ENCODE measurements at places on chromosomes 3 and 15. TPM values are rescaled to one million over a fixed set of nuclear protein-coding genes. Genes with fewer than 3 reads are reported as not detected.

- no peak for DNase-seq
Observed at GRCh38 chr3:13401149-13401548, 19.0 kb downstream of the NUP210 start.

- no peak for DNase-seq
Observed at GRCh38 chr3:58178528-58179234, 32.1 kb downstream of the DNASE1L3 start.

Gene SLC15A2
- total RNA-seq: 2.2 TPM

DNA sequence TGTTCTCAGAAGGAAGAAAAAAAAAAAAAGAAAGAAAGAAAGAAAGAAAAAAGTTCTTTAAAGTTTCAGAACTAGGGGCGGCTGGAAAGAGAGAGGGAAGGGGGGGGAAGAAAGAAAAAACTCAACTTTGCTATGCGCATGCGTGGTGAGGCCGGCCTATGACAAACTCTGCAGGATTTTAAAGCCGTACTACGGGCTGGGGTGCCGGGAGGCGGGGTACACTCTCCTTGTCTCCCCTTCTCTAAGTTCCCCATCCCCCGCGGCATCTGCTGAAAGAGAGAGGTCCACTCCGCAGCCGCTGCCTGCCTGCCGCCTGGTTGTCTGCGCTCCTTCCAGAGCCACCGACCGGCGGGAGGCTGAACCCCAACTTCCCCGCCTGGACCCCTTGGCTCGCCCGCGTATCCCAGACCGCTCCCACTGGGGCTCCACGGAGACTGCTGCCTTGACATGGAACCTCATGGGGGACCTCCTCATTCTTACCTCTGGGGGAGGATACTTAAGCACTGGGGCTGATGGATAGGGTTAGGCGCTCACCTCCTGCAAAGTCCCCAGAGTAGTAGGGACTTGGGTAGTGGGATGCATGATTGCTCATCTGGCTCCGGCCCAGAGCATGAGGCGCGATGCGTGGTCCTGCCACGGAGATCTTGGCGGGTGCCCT lies 1.4 kb upstream of the WNT5A start:
- no peak for DNase-seq

DNA sequence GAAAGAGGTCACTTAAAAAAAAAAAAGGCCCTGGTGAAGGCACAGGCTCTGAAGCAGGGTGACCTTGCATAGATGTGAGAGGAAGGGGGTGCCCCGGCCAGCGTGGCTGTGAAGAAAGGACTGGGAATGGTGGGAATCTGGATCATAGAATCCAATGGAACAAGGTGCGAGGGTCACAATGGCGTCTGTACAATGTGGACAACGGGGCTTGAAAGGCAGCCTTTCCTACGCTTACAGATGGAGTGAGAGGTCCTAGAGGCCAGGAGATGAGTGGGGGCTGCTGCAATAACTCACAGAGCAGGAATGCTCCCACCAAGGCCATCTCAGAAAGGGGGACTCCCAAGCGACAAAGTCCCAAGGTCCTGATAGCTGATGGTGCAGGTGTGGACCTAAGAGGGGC lies 162.2 kb downstream of the ATP10A start:
- no peak for DNase-seq

DNA sequence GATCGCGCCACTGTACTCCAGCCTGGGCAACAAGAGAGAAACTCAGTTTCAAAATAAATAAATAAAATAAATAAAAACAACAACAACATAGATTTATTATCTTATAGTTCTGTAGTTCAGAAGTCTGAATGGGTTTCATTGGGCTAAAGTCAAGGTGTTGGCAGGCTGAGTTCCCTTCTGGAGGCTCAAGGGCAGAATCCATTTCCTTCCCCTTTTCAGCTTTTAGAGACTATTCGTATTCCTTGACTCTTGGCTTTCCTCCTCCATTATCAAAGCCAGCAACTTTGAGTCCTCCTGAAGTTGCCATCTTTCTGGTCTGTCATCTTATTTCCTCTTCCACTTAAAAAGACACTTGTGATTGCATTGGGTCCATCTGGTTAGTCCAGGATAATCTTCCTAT lies 12.1 kb downstream of the BLM start:
- DNase-seq: no peak

GRCh38 chr15:25783607-25784540 lies 79.3 kb downstream of the ATP10A start:
- DNase-seq: no peak

DNA sequence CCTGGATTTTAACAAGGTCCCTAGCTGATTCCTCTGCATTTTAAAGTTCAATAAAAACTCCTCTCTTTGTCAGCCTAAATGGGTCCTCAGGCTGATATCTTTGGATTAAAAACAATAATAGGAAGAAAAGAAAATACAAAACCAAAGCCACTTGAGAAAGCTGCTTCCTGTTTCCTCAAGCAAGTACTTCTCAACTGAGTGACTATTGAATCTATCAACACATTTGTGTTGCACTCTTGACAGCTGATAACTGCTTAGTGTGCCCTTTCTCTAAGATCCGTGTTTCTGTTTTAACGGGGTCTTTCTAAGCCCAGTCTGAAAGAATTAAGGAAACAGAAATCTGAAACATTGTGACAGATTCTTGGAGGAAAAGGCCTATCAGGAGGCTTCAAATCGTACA lies 410.7 kb downstream of the GRM7 start:
- no peak for DNase-seq

DNA sequence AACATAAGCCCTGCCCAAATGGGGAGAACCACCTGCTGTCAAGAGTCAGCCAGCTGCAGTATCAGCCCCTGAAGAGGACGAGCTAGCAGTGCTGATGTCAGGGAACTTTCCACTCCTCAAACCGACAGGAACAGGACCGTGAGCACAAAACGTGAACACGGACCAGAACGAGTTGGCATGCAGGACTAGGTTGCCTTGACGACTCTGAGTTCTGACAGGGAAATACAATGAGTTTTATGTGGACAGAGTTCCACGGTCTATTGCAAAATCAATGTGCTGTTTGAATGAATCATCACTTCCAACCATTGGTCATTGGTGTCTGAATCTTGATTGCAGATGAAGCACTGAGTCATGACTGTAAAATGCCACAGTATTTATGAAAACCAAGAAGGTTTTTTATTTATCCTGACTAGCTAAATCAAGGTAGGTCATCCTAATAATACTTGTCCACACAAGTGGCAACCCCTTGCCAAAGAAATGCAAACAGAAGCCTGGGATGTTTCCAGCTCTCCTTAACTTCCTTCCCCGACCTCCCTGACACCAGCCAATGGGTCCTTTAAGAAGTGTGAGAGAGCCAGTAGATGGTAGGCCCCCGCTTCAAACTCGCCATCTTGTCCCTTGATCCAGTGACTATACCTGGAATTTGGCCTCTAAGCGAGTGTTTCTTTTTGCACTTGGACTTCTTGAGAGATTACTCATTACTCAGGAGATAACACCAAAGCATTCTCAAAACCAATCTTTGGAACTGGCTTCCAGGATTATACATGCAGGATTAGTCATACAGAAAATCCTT lies 119.6 kb downstream of the ASB7 start:
- no peak for DNase-seq

- DNase-seq: no peak
Observed at GRCh38 chr3:145055375-145056076, 1083.9 kb downstream of the DIPK2A start.

DNA sequence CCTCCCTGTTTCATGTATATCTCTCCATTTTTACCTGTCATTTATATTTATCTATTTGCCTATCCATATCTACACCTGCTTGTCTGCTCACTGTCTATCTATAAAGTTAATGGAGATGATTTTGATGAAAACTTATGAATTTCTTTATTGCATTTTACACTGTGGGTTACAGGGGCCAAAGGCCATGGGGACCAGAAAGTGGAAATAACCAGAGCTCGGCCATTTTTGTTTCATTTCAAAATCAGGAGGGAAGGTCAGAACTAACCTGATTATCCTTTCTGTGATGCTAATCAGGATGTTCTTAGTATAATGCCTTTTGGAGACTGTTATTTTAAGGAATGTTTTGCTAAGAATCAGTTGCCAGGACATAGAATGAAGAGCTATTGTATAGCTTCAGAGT lies 147.2 kb downstream of the LPP start:
- DNase-seq: no peak

- DNase-seq: no peak
Observed at GRCh38 chr15:90570643-90571042, 40.9 kb downstream of the CRTC3 start.

DNA sequence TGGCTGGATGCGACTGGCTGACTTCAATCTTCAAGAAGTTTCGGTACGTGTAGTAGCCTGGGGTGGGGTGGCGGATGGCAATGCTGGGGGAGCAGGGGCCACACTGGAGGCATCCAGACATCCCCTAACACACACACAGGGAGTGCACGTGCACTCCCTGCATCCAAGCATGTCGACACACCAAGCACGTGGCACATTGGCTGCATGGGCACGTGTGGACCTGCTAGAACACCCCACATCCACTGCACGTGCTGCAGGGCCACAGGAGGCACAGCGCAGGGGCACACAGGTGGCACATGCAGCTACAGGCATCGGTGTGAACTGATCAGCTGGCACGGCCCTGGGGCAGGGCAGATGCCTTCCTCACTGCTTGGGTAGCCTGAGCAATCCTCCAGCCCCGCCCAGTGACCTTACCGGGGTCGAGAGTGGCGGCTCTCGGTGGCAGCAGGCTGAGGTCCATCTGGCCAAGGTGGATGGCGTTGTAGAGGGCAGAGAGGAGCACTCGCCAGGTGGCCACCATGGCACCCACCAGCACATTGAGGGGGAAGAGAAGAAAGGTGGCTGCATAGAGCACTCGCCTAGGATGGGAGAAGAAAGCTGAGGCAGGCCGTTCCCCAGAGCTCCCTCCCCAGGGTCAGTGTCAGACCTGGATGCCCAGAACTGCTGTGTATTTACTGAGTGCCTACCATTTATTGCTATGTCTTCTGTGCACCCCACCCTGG lies 7.5 kb downstream of the ISLR start:
- no peak for DNase-seq

Gene PGBD4
- total RNA-seq: 0.88 TPM

DNA sequence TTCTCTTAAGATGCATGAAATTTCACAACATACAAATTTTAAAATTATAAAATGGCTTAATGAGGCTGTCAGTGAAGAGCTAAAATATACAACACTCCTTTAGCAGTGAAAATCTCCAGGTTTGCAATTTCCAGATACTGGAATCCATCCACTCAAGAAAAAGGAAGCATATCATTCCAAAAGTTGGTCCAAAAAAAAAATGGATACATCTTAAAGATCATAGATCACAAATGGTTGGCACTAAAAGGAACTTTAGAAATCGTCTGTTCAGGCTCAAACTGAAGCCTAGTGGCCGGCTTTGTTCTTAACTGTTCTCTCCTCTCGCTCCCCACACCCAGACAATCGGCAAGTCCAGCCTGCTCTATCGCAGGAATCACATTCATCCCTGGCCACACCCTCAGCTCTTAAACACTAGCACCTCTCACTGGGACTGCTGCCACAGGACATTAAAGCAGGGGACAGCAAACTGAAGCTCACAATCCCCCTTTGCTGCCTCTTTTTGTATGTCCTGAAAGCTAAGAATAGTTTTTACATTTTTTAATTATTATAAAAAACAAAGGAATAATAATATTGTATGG lies 130.3 kb upstream of the CDIN1 start:
- DNase-seq: no peak

Gene PP2D1
- not detected for total RNA-seq

DNA sequence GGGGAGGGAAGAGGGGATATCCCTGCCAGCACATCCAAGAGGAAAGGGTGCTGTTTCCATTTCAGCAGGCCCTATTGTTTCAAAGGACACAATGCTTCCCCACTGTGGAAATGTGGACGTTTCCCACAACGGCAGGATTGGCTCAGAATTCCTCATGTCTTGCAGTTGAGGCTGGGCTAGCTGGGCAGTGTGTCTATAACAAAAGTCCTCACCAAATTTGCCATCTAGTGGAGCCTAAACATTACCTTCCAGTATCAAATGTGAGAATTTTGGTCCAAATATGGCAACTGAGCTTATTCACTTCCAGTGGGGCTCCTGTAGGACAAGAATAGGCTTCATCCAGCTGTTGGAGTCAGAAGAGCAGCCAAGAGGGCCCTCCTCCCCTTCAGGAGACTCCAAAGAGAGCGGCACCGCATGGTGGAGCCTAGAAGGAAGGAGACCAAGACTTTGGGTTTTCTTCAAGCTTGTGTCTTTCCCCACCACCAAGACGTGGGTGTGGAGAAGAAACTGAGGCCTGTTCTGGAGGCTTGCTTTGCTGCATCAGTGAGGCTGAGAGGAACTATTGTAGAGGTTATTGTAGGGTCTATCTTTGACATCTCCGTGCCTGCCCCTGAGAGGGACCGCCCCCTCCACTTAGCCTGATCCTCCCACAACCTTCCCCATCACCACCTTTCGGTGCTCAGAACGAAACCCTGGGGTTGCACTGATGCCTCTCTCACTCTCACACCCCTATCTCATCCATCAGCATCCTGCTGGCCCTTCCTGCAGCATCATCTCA lies 45.3 kb upstream of the SLCO2A1 start:
- DNase-seq: no peak

- no peak for DNase-seq
Observed at GRCh38 chr3:140207541-140207940, 272.6 kb downstream of the CLSTN2 start.

Measured in omental fat pad (tissue), 4 donors.